8988T (cell line): ENCODE measurements at places on chromosomes 13 and 19.

GRCh38 chr13:75414036-75414827 lies 67.7 kb downstream of the TBC1D4 start:
- no peak for DNase-seq

- no peak for DNase-seq
Observed at GRCh38 chr19:4303819-4304537, 420 bp upstream of the FSD1 start.

- DNase-seq, result no peak
Observed at GRCh38 chr19:3346677-3347353, 19.6 kb upstream of the NFIC start.

- no peak for DNase-seq
Observed at GRCh38 chr19:13134626-13135025, 15.5 kb downstream of the STX10 start.

DNA sequence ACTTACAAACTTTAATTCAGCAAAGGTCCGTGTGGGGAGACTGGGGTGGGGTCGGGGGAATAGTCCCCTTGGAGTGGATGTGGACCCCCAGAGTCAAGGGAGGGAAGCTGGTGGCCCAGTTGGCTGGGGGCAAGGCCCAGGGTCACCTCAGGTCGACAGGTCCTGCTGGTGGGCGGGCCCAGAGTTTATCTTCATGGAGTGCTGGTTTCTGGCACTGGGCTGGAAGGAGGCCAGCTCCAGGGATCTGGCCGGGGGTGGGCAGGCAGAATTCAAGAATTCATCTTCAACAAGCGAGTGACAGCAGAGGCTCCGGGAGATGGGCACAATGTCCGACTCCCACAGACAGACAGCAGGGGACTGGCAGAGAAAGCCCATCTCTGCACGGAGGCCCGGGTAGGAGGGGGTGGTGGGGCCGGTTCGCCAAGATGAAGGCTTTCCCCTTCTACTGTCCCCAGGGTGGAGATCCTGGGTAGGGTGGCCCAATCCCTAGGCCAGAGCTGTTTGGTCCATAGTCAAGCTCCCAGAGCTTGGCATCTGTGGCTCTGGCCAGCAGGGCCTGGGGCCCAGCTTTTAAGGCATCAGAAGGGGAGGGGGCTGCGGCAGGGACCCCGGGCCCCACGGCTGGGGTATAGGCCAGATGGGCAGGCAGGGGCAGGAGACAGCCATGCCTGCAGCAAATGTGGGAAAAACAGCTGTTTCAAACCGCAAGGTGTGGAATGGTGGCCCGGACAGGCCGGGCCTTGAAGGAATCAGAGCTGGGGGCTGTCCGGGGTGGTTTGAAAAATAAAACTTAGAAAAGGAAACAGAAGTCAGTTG lies 622 bp upstream of the FDX2 start:
- peak; percentile 21 for DNase-seq

DNA sequence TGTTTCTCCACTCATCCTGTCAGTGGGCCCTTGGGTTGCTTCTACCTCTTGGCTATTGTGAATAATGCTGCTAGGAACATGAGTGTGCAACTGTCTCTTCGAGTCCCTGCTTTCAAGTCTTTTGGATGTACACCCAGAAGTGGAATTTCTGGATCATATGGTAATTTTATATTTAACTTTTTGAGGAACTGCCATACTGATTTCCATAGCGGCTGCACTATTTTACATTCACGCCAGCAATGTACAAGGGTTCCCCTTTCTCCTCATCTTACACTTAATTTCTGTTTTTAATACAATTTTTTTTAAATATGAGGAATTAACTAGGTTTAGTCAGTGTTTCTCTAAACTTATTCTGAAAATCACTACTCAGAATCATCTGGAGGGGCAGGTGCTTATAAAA lies 24.2 kb upstream of the SLC46A3 start:
- DNase-seq, result no peak

DNA sequence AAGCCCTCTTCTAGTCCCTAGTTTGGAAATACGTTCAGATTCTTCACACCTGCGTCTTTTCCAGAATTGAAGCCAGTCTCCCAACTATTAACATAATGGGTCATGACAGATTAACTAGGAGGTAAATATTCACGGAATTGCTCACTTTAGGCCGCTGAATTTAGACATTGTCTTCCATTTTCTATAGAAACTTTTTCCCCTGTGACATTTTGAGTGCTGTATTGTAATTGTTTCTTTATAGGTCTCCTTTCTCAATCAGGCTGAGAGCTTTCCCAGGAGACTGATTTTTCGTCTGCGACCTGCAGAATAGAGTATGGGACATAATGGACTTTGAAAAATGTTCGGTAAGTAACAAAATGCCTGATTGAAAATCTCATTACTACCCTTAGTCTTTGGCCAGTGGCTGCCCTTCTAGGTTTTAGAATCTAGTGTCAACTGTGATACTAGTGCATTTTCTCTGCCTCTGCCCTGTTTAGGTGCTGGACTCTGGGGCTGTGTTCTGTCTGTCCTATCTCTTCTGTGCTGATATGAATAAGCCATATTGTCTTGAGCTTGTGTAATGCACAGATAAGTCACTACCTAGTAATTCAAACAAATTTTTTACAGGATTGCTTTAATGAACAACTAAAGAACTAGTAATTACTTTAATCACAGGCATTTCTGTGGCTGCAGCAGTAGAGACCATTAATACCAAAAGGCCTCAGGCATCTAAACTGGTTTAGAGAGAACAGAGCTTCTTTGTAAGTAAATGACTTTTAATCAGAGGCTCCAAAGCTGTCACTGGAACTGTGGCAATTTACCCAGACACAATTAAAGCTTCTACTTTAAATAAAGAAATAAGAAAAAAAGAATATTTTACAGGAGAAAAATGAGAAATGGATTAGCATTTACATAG lies 122.4 kb upstream of the FREM2 start:
- no peak for DNase-seq

- no peak for DNase-seq
Observed at GRCh38 chr13:101706651-101707050, 254.2 kb downstream of the ITGBL1 start.

- DNase-seq, result peak; percentile 77
Observed at GRCh38 chr13:99605420-99606323, 104.4 kb downstream of the TM9SF2 start.

GRCh38 chr13:110341445-110342244 lies 34.6 kb downstream of the COL4A2 start:
- no peak for DNase-seq
